Anterior cingulate cortex (tissue), 58 donors: ENCODE measurements at places on chromosomes 5 and 9.

DNA sequence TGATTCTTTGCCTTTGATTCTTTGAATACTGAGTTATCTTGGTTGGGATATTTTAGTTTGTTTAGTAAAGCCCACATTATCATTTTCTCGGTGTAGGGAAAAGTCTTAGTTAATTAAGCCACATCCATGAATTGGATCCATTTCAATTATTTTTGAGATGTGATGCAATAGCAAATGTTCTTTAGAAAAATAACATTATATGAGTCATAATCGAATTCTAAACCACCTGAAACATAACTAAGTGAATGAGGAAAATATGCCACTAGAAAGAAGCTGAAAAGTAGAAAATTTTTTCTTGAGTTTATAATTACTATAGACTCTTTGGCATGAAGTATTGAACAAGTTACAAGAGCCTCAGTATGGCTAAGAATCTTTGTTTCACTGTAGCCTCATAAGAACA, 17.5 kb upstream of the CCDC192 start:
- no peak for DNase-seq

DNA sequence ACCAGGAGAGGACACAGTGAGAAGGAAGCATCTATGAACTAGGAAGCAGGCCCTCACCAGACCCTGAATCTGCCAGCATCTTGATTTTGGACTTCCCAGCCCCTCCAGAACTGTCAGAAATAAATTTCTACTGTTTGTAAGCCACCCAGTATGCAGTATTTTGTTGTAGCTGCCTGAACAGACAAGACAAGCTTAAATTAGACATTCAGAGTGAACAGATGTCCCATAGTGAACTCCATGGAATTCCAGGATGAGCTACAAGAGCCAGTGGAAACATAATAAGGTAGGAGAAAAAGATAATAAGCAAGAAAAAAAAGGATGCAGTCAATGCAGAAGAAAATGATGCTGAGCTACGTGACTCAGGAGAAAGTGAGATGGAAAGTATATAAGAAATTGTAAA, 47.8 kb upstream of the MAMDC2 start:
- no peak for DNase-seq

- DNase-seq, result no peak
Observed at GRCh38 chr5:158942217-158942616, 157.5 kb downstream of the EBF1 start.

GRCh38 chr9:100428871-100429654, 2.1 kb downstream of the MSANTD3 start:
- peak; percentile 3 for DNase-seq
